Fibroblast of the conjunctiva (primary cell): ENCODE measurements at places on chromosomes 2 and 18.

- DNase-seq, result peak; percentile 67
Observed at GRCh38 chr2:192267484-192267883, 72.8 kb upstream of the TMEFF2 start.

DNA sequence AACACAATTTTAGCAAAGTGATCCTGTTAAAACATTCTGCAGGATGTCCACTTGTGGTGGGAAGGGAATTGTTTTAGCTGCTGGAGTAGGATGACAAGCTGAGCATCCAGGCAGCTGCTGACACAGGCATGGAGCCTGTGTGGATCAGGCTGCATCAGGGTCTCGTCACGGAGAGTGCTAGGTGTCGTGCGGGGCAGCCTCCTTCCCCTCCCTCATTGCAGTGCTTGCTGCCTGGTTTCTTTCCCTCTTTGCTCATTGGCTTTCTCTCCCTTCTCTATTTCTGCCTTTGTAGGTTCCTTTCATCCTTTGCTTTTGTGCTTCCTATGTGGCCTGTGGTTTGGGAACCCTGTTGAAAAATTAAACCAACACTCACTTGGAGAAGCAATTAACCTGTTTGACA, 172.9 kb downstream of the TPGS2 start:
- no peak for DNase-seq

DNA sequence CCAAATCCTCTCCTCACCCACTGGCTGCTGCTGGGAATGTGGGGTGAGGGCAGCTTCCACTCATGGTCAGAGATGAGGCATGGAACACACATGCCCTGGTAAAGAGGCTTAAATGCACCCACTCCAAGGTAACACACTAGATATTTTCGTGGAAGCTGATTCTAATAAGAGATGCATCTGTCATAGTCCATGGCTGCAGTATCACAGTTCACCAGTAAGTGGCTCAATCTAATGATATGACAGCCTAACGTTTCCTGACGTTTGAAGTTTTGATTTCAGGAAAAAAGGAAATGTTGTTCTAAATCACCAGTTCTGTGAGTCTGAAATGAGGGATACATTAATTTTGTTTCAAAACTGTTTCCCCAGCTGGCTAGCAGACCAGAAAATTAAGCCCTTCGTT, 38.2 kb downstream of the LCT start:
- no peak for DNase-seq

DNA sequence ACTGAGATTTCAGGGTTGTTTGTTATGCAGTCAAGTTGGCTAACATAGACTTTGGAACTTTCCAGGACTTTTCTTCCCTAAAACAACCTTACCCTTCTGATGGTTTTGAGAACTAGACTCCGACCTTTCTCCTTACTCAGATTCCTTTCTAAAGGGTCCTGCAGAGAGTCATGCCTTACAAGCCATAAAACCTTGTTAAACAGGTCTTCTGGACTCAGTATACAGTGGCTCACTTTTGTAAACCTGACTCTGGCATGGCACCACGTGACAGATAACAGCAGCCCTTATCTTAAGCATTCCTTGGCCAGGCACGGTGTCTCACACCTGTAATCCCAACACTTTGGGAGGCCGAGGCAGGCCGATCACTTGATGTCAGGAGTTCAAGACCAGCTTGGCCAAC, 253.2 kb upstream of the RAB6C start:
- DNase-seq, result no peak

GRCh38 chr2:38180754-38181153, 104.8 kb upstream of the CYP1B1 start:
- no peak for DNase-seq

- DNase-seq, result peak; percentile 16
Observed at GRCh38 chr2:186717320-186718007, 23.6 kb downstream of the FAM171B start.

- DNase-seq, result no peak
Observed at GRCh38 chr2:105782646-105783045, 37.9 kb downstream of the NCK2 start.

GRCh38 chr2:181738563-181738962, 58.2 kb upstream of the NEUROD1 start:
- DNase-seq, result no peak

GRCh38 chr18:58279504-58280175, 235.6 kb downstream of the NEDD4L start:
- no peak for DNase-seq

GRCh38 chr2:46564811-46565241, 85.5 kb downstream of the TMEM247 start:
- no peak for DNase-seq

GRCh38 chr18:63928331-63928730, 20.6 kb downstream of the SERPINB10 start:
- no peak for DNase-seq

DNA sequence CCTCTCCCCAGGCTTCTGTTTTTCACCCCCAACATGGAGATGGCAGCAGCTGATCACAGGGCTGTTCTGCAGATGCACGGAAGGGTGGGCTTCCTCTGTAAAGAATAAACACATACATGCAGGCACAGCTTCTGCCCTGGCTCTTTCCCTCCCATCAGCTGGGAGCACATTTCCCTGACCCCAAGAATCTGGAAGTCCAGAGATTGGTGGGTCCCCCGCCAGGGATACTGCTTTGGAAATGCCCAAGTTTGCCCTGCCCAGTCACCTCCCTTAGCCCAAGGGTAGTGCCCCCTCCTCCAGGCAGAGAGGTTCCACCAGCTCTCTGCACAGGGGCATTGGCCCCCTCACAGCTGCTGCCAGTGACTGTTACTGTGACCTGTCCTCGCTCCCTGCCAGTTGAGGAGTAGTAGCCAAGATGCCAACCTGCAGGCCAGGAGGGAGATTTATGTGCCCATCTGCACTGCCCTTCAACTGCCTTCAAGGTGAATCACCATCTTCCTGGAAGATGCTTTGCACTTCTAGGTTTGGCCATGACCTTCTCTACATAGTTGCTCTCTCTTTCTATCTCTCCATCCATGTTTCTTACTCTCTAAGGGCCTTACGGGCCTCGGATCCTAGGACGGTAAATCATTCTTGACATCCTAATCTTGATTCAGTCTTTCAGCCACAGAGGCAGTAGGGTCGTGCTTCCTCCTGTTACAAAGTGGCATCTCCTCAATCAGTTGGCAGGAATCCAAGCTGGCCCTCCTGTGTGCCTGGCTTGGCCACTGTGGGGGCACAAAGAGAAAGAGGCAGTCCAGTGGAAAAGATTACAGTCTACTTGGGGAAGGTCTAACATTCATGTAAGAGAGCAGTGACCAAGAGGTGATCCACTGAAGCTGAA, 121.8 kb downstream of the CTIF start:
- no peak for DNase-seq

DNA sequence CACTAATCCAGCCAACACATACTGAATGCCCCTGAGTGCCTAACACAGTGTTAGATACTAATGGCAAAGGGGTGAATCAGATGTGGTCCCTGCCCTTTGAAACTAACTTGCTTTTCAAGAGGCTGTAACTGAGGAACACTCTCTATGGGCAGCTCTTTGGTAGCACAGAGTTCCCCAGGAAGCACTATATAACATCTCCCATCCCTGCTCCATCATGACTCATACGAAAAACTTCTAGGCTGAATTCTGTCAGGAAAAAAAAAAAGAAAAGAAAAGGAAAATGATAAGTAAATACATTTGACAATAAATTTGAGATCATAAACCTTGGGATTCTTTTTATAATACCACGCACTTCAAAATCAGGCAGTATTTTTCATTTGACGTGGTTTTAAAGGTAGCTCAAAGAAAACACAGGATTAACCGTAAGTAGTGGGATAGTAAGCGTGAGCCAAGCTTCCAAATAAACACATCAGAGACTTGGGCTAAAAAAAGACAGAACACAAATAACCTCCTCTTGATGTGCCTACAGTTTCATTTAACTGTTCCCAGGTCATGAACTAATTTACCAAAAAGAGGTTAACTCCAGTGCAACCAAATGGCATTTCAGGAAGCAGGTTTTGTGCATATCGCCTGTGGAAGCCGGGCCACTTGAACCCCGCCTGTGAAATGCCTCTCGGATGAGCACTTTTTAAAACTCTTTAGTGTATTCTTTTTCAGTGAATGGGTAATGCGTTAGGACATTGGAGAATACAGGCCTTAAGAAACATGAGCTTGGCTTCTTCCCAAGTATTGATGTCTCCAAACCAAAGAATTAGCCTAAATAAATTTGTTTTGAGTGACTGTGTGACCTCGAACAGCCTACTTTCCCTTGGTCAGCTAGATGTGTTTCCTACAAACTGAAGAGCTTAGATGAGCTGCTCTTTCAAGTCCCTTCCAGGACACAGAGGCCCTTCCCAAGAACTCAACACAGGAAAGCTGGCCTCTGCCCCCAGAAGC, 42.0 kb downstream of the RDH14 start:
- DNase-seq, result no peak

- no peak for DNase-seq
Observed at GRCh38 chr2:66469214-66469902, 34.4 kb downstream of the MEIS1 start.

GRCh38 chr2:72917138-72917876, at the start of gene EMX1:
Gene EMX1, plus strand, starts transcription at chr2:72917519. Its CDS starts 334 bp downstream, at chr2:72917853.
- DNase-seq, result no peak

DNA sequence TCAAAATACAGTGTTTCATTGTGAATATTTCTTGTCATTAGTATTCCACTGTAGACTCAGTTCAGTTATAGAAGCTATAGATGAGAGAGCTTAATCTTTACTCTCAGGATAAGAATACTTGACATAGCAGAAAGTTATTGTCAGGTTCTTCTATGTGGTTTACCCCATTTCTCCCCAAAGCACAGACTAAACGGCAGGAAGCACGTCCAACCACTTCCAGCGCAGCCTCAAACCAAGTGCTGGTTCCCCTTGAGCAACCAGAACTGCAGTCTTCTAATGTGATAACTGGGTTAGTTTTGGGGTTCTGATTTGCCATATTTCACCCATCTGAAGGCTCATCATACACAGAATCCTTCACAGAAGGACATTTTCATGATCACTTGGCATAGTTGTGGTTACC, 324.7 kb downstream of the SLC8A1 start:
- DNase-seq, result no peak

DNA sequence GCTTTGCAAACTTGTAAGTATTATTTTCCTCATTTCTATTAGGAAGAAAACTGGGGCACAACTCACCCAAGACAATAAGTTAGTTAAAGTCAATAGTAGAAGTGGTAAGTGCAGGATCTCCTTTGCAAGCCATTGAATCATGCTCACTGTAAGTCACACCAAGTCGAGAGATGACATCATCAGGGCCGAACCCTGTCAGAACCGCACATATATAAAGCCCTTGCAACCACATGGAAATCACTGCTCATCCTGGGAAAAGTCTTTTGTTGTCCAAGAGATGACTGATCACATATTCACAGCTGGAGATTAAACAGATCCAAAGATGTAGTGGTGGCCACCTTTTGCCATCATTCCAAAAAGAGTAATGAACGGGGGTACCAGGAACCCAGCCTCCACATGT, 484.8 kb upstream of the ID2 start:
- peak; percentile 5 for DNase-seq

DNA sequence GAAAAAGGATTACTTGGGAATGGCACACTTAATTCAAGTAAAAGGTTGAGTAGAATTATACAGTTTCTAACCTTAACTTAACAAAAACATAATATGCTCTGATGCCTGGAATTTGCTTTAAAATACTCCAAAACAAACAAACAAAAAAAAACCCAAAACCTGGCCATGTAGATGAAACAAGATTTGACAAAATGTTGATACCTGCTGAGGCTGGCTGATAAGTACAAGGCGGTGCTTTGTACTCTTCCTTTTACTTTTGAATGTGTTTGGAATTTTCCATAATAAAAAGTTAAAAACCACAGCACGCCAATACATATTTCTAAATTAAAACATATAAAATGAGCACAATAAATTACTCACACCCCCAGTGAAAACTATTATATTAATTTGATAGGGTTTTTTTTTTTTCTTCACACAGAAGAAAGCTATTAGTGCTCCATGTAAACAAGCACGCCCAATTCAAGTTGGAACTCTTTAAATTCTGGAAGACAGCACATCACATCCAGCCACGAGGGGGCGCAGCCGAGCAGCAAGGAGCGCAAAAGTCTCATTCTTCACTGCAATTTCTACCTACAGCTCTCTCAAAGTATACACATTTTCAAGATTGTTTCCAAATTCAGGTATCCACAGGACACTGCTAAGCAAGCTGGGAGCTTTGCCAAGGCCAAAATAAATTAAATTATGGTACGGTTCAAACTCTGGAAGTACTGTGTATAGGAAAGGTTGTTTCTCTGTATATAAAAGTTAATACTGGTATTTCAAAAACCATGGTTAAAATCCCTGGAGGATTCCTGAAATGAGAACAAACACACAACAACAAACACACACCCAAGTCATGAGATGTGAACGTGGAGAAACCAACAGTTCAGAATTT, 7.5 kb downstream of the SERTAD2 start:
- no peak for DNase-seq

DNA sequence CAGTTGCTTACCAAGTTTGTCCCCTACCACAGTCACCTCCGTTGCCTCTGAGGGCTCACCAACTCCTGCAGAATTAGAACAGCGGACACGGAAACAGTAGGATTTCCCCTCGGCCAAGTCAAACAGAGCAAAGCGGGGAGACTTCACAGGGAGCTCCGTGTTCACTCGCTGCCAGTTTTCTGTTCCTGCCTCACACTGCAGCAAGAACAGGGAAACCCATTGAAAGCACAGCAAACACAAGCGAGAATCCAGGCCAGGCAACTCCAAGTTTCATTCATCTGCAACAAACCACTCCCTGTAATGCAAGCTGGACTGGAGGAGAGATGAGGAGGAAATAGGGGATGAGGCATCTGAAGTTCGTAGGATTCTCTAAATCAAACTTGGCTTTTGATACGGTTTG, 84.2 kb downstream of the MYOM1 start:
- DNase-seq, result no peak

GRCh38 chr2:145587922-145588321, 1068.0 kb upstream of the ZEB2 start:
- DNase-seq, result no peak

DNA sequence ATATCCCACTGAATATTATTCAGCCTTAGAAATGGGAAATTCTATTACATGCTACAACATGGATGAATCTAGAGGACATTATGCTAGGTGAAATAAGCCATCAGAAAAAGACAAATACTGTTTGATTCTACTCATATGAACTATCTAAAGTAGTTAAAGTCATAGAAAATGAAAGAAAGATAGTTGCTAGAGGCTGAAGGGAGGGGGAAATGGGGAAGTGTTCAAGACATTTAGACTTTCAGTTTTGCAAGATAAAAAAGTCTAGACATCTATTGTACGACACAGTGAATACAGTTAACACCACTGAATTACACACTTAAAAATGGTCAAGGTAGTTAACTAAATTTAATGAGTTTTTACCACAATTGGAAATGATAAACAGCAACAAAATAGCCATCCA, 835.9 kb upstream of the CHAC2 start:
- DNase-seq, result no peak
